Glutamatergic neuron (in vitro differentiated cells): ENCODE measurements at places on chromosomes 4 and X.

DNA sequence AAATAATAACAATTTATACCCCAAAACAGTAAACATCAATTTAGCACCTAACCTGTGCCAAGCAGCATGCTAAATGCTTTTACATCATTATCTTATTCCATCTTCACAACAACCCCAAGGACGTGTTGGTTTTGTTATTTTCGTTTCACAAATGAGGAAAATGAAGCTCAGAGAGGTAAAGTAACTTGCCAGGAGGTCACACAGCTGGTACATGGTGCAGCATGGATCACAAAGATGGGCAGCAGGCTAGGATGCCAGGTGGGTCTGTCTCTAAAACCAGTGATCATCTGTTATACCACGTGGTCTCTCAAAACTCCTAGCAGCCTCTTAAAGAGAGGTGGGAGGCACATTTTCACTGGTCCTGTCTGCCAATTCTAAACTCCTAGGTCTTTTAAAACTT, 323.6 kb upstream of the F9 start:
- DNase-seq: no peak

- no peak for DNase-seq
These were observed 91.0 kb downstream of the BEND2 start for GRCh38 chrX:18129690-18130089.

- DNase-seq: peak; percentile 27
These were observed 27.5 kb downstream of the PCYT1B start for GRCh38 chrX:24619647-24620046.

GRCh38 chr4:147773261-147774184, 41.6 kb downstream of the ARHGAP10 start:
- no peak for DNase-seq

- DNase-seq: no peak
These were observed 65.2 kb downstream of the PARM1 start for GRCh38 chr4:74997948-74998729.

DNA sequence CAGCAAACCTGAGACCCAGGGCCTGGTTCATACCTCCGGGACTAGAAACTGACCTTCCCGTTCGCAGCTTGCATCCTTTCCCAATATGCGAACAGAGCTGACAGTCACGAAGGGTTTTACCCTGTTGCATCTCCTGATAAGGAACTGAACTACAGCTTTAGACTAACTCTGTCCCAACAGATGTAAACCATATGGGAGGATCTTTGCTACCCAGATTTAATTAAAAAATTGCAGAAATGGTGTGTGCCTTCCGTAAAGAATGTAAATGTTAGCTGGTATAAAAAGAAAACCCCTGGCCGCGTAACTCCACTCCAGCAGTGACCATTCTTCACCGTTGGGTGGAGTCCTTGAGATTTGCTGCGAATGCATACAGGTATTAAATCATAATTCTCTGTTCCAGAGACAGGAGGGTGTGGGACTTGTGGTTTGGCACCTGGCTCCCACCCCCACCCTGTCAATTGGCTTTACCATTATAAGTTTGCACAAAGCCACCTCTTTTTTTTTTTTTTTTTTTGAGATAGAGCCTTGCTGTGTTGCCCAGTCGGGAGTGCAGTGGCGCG, 40.6 kb upstream of the SORCS2 start:
- DNase-seq: no peak

GRCh38 chr4:110617646-110618580, 5.0 kb downstream of the PITX2 start:
- DNase-seq: peak; percentile 59

- no peak for DNase-seq
These were observed 19.8 kb upstream of the CCDC149 start for GRCh38 chr4:24932515-24933225.

DNA sequence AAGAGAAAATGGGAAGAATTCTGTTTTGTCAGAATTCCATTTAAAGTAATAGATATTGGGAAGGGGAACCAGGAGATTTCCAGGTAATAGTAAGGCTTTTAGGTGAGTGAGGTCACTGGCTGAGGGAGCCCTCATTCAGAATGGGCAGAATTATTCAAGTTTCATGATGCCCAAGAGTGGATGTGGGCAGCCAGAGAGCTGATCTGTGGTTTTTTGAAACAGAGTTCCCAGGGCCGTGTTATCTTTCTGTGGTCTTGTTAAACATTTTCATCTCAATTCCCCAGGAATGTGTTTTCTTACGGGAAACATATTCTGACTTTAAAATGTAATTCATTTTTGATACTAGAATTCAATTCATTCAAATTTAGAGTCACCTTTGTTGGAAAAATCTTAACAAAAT, 182.0 kb upstream of the AADAT start:
- DNase-seq: no peak

- no peak for DNase-seq
These were observed 27.1 kb downstream of the RAI2 start for GRCh38 chrX:17833954-17834353.

DNA sequence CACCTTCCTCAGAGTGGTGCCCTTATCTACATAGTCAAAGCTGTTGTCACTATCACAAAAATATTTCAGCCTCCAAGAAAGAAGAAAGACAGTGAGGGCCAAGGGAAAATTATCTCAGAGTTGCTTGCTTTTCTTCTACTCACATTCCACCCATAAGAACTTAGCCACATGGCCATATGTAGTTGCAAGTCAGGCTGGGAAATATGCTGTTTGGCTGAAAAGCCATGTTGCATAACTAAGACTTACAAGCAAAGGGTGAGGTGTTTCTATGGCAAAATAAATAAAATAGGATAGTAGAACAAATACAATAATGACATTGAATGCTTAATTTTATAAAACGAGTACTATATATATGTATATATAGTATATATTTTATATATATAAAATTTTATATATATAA, 365.9 kb upstream of the PABPC4L start:
- no peak for DNase-seq

GRCh38 chr4:87216469-87216868, 3.9 kb downstream of the KLHL8 start:
- no peak for DNase-seq

- no peak for DNase-seq
These were observed 1.8 kb downstream of the RNF128 start for GRCh38 chrX:106728337-106728736.

- DNase-seq: no peak
These were observed 5.8 kb downstream of the HMGB2 start for GRCh38 chr4:173328236-173328901.

DNA sequence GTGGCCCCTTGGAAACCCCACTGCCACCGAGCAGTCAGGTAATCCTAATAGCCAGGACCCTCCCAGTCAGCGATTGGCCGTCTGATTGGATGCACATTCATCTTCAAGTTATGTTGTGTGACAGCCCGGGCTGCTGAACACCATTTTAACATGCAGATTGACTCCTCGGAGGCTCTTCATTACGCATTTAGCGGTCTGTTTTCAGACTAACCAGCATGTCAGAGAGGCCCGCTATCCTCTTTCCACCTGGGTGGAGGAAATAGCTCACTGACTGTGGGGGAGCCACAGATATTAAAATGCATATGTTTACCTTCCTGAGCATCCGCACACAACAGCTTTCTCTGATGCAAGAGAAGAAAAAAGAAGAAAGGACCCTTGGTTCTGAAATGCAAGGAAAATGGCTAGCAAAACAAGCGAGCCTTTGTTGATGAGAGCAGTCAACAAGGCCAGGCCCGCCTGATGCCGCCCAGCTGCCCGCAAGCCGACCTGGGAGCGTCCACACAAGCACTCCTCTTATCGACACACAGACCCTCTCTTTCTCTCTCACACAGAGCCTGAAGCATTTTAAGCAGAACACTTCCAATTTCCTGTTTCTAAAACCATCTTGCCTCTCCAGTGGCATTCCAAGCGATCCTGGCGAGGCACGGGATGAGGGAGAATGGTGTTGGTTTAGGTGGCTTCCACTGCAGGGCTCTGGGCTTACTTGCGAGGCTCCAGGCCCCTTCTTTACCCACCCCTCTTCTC, 118.3 kb downstream of the MGST2 start:
- peak; percentile 31 for DNase-seq

- DNase-seq: no peak
These were observed 25.7 kb upstream of the SHISA3 start for GRCh38 chr4:42371305-42372252.

- DNase-seq: no peak
These were observed 2.9 kb upstream of the EIF1AX start for GRCh38 chrX:20144491-20144890.

DNA sequence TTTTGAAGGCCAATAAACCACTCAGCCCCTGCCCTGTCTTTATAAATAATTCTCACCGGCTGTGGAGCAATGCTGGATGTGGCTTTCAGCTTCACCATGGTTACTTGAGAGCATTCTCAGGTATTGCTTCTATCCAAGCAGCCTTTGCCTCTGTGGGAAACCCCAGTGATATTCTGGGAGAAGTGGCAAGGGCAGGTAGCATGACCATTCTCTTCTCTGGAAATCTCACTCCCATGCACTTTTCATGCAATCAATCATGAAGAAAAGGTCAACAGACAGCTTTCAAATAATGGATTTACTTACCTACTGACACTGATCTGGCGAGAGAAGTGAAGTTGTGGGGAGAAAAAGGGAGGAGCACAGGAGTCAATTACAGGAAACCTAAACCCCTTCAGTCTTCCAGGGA, 49.5 kb downstream of the UNC5C start:
- no peak for DNase-seq

DNA sequence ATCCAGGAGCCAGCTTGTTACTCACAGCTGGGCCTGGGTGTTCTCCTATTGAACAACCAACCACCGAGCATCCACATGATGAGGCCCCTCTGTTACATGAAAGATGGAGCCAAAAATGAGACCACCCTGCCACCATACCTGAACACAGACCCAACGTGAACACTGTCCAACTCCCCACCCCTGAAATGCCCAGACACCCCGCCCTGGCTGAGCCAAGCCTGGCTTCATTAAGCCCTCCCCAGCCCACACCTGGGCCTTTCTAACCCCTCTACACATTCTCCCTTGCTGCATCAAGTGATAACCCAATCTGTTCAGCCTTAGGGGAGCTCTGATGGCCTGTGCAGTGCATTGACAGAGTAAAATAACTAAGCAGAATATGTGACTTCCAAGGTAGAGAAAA, 80.7 kb downstream of the EVC start:
- DNase-seq: no peak

DNA sequence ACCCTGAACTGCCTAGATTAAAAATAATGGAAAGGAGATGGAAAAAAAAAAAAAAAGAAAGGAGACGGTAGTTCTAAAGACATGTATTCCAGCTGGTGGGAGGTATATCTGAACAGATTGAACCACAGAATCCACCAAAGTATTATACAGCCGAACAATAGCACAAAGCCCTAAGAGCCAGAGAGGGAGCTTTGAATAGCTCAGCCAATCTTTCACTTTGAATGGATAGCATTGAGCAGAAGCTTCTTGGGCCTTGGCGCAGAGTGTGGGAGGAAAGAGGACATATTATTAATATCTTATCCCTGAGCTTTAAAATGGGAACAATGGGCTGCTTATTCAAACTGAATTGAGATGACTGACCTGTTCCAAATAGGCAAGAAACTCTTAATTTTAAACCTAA, 147.8 kb upstream of the PAQR3 start:
- no peak for DNase-seq

DNA sequence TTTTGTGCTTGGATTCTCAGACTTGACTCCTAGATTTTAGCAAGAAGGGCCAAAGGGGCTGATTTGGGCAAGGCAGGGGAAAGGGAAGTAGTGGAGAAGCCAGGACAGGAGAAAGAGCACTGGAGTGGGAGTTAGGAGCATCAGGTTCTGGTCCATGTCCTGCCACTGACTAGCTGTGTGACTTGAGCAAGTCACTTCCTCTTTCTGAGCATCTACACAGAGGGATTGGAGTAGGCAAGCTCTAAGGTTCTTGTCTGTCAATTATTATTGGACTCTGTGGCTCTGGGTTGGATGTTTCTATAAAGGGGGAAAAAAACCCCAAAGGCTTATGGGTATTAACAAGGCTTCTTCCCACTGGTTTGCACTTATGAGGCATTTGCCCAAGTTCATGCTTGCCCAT, 24.4 kb downstream of the PLAC1 start:
- DNase-seq: no peak

- DNase-seq: no peak
These were observed 10.8 kb downstream of the CLCN4 start for GRCh38 chrX:10167573-10167972.

- DNase-seq: no peak
These were observed 32.1 kb upstream of the PAQR3 start for GRCh38 chr4:78971326-78971725.

DNA sequence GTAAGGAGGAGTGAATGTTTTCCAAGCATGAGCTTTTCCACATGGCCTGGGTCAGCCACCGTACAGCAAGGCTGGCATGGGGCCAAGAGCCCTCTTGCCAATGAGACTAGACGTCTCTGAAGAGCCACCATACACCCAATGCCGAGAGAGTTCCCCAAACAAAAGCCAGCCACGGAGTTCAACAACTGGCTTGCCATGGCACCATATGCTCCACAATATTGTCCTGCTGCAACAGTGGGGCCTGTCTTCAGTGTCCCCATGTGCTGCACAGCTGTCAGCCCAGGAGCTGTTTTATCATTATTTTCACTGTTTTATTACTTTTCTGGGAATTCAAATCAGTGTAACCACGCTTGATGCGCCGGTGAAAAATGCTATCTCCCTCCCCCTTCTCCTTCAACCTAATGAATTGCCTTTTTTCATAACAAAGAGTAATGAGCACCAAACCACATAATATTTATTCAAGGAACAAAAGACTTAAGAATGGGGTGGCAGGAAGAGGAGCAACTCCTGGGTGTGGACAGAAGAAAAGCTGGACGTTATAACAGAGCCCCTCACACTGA, 18.4 kb downstream of the MAML3 start:
- peak; percentile 60 for DNase-seq

GRCh38 chrX:55702671-55703070, 14.9 kb upstream of the RRAGB start:
- no peak for DNase-seq

- DNase-seq: no peak
These were observed 14.8 kb downstream of the PJA1 start for GRCh38 chrX:69150281-69150960.

DNA sequence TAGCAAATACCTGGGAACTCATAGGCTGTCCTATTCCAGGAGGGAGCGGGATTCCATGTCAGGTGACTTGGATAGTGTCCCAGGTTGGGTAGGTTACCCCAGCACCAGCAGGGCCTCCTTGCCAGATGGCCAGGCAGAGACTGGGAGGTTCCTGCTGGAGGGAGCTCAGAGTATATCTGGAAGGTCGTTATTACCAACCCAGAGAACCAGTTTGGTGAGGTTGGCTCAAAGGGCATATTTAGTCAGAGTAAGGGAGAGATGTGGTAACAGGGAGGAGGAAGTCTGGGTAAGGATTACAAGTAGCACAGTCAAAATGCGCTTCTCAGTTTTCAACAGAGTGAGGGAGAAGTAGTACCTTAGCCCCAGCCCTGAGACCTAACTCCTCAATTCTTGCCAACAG, 53.3 kb upstream of the LNX1 start:
- DNase-seq: no peak

GRCh38 chr4:103105558-103106356, 6.1 kb upstream of the BDH2 start:
- DNase-seq: no peak

DNA sequence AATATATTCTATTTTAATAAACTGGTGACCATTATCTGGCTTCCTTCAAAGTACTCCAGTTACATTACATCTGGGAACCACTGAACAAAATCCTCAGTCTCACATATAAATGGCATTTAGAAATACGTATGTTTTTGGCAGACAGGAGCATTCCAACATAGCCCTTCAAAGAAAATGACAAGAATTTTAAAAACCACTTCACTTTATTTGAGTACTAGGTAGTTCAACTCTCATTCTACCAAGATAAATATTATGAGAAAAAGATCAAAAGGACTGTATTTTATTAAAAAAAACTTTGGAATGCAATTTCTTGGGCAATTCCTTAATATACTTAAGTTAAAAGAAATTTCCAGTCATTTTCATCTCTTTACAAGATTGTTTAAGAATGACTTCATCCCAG, 17.6 kb downstream of the TNIP3 start:
- DNase-seq: no peak
